ENCODE measurements at places on chromosomes 12 and 14.

GRCh38 chr12:6607751-6608591 lies 792 bp upstream of the CHD4 start:
- peak; percentile 92 for DNase-seq

DNA sequence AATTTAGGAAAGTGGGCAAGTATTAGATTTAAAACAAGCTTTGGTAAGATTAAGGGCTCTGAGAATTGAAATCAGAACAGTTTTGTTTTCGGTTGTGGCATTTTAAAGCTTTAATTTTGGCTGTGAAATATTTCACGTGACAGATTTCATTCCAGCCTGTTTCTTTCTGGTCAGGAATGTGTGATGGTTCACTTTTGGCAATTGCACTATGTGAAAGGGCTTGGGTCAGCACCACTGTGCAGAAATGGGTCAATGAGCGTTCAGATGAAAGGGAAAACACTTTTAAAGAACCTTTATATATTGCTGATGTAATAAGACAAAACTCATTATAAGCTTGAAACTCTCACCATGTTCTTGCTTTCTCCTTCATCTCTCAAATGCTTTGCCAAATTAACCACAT lies 17.1 kb downstream of the NUBPL start:
- DNase-seq, result no peak

DNA sequence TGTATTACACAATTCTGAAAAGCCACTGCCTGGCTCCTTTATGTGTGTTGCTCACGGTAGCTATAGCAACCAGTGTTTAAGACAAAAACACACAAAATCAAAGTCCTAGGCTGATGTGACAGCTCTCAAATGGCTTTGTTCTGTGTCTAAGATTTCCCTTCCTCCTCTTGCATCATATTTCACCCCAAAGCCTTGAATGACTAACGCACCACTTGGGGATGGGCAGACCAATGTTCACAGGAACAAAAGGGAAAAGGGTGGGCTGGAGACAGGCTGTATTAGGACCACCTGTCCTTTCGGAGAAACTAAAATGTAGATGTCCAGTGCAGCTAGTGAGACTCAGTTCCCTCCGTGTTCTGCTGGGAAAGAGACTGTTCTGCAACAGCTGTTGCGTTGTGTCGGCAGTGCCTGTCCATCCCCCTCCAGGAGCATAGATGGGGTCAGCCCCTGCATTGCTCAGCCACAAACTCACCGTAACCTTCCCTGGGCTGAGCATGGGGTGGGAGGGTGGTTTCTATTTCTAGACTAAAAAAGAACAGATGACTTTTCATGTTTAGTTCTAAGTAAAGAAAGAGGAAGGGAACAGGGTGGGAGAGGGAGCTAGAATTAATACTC lies 26.8 kb upstream of the DAAM1 start:
- peak; percentile 50 for DNase-seq

GRCh38 chr14:103206023-103206481 lies 82.8 kb downstream of the TNFAIP2 start:
- no peak for DNase-seq

- no peak for DNase-seq
Measured at GRCh38 chr12:1375323-1375722, 219.1 kb downstream of the FBXL14 start.

DNA sequence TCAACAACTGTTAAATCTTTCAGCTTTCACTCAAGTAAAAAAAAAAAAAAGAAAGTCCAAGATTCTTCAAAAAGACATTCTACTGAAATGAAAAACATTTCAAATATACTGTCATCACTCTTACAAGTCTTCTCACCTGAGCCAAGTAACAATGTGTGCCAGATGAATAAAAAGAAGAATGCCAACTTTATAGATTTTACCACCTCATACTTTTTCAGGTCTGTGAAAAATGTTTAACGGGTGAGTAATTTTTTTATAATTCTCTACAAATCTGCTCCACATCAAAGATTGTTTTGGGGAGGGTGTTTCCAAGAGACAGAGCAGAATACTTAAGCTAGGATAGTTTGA lies 181.0 kb upstream of the BMP4 start:
- no peak for DNase-seq

GRCh38 chr12:30813525-30814294 lies 59.0 kb upstream of the CAPRIN2 start:
- peak; percentile 69 for DNase-seq

All from MCF 10A (cell line).